Activated CD8-positive, alpha-beta T cell treated with anti-CD3 and anti-CD28 coated beads, Interleukin-2, amount 10 ng/mL, durations not matched to agents 7 days and 5 days (primary cell): ENCODE measurements at places on chromosomes 6 and 20.

DNA sequence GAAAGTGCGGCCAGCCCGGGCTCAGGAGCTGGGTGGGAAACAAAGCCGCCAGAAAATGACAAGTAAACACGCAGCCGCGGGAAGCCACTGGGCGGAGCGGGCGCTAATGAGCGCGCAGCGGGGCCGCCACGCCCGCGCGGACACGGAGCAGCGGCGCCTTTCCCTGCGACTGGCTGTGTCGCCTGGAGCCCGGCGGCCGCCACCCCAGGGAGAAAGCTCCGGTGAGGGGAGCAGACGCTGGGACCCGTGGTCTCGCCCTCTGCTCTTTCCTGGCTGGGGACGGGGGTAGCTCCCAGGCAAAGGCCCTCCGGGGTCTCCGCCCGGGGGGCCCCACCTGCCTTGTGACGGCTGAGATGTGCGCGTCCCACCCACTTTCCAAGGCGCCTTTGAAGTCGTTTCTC lies 54.9 kb downstream of the PRR18 start:
- DNase-seq: peak; percentile 41

DNA sequence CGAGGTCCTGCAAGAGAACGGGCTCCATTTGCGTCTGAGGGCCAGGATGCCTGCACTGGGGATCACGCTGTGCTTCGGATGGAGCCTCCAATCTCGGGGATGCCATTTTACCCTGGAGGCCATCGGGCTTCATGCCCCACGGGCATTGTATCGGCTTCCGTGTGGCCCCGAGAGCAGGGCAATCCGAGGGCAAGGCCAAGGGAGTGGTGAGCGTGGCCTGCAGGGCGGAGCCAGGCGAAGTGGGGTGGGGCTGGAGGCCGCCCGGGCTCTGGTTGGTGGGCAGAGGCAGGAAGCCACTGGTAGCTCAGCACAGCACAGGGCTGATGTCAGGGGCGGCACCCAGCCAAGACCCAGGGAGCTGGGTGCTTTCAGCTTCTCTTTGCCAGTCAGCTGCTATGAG lies 57.5 kb upstream of the BHLHE23 start:
- DNase-seq: no peak

DNA sequence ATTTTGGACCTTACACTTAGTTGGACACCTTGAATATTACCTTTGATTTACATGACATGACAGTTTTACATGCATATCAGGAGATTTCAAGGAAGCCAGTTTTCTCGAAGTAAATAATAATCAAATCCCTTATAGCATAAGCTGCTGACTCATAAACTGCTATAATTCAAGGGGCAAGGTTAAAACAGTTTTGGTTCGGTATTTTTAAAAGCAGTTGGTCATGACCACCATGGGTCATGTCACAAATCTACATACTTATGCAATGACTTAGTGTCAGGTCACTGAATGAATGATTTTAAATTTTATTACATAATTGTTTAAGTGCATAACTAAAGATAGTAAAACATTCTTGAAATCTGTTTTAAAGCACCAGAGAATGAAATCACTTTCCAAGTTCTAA lies 158.0 kb downstream of the DST start:
- DNase-seq: no peak

- DNase-seq: no peak
These were observed 64.0 kb downstream of the THBS2 start for GRCh38 chr6:169189686-169190085.

GRCh38 chr6:40753675-40754448 lies 166.7 kb upstream of the LRFN2 start:
- no peak for DNase-seq

DNA sequence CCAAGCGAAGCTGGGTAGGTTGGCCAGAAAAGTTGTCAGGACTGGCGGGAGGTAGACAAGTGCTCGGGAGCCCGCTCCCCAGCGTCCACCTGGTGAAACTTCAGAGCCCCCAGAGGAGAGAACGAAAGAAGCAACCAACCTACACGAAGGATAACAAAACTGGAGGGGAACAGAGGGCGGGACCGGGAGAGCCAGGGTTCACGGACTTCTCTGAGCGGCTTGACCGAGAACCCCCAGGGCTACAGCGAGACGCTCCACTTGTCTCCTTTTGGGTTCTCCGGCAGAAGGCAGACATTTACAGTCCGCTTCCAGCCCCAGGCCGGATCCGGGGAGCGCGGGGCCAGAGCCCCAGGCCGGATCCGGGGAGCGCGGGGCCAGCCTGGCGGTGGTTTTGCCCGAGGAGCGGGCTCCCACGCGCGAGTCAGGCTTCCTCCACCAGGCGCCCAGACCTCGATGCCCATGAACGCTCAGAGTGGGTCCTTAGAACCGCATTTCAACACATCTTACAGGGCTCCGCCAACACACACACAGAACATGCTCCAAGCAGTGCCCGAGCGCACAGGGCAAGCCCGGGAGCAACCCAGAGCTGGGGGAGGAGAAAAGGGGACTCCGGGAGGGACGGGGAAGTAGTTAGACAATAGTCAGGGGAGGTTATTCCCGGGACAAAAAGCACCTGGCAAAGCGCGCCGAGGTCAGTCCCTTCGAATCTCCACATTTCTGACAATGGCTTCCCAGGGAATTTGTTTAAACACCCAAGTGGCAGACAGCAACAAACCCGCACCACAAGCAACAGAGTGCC lies 1.1 kb downstream of the PTPRK start:
- DNase-seq: peak; percentile 41
